ENCODE measurements at places on chromosomes 3 and 15.

DNA sequence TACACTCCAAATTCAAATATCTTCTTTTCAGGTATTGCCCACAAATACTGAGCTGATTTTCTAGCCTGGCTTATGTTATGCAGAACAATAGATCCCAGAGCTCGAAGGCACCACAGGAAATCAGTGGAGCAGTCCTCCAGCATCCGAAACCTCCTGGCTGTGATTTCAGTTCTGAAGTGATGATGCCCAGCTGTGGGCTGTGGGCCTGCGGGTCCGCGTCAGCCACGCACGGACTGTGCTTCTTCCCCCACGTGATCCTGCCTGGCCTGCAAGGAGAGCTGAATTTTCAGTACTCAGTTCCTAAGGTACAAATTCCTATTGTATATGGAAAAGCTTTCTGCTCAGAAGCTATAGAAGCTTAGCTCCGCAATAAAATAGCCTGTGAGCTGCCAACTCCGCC lies 96.2 kb downstream of the OCA2 start:
- DNase-seq, result no peak

DNA sequence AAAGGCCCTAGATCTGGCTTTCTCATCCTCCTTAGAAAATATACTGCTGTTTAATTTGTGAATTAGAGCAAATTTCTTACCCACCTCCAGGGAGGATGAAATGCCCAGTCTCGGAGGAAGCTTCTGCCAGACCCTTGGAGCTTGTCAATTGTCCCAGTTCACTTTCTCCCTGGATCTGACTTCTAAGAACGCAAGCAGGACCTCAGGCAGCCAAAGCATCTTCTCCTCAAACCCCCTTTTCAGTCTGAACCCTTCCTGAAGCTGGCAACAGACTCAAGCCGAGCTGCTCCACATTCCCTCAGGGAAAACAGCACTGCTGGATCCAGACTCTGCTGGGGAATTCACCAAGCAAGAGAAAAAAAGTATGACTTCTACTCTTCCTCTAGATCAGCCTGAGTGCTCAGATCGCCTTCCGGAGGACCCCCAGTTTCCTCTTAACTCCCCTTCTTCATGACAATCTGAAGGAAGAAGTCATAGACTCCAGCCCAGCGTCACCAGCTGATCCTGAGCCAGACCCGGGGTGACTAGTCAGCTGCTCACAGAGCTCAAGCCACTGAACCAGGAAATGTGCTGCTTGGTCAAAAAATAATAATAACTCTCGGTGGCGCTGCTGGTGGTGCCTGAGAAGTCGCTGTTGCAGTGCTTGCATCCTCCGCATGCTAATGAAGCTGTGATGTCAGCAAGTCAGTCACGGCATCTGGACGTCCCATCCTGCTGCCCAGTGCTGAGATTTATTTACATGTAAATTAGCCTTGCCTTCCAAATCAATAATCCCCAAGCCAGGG lies at the start of gene PRICKLE2:
TSS of gene PRICKLE2 (minus strand) at position 641 of the 785 bp plus-strand sequence. CDS start 26,539 bp downstream, outside the sequence.
- no peak for DNase-seq

DNA sequence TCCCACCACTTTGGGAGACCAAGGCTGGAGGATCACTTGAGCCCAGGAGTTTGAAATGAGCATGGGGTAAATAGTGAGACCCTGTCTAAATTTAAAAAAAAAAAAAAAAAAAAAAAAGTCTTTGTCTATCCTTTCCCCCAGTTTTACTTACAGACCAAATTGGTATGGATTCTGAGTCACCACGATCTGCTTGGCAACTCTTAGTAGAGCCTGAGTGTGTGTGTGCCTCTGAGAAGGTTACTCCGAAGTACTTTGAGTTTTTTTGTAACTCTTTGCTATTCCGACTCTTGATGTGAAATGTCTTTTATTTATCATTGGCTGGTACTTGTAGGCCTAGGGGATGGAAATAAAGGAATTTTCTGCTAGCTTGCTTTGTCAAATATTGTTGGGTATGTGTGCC lies 63.3 kb downstream of the RBM6 start:
- no peak for DNase-seq

- no peak for DNase-seq
Measured at GRCh38 chr15:82231842-82232241, 30.7 kb downstream of the EFL1 start.

DNA sequence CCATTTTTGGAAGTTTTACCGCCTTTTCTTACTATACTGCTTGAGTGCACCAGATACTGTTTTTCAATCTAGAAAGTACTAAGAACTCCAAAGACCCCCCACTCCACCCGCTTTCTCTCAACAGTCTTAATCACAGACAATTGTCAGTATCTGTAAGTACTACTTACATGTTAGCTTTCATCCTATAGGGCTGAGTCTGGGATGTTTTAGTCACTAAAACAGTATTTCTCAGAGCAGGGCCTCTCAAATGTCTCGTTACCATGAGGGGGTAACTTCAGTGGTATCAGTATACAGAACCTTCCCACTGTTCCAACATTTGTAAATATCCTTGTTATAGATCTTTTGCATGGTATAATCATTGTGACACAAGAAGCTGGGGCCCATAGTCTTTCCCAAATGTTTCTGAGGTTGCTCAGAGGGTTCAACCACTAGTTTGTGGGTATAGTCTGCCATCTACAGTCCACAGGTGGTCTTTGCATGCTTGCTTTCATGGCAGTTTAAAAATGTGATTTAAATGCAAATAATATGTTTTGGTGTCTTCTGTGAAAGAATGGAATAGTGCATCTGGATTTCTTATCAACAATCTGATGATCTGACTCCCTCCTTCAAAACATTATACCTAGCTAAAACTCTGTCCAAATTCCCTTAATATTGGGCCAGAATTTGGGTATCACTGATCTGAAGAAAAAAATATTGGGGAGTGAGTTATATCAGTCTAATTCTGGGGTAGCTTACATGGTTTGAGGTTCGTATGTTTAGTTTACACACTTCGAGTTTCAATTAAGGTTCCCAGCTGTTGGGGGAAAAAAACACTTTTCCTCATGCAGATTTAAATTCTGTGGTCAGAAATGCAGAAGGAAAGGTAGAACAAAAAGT lies 18.0 kb upstream of the DNAJC13 start:
- peak; percentile 61 for DNase-seq

DNA sequence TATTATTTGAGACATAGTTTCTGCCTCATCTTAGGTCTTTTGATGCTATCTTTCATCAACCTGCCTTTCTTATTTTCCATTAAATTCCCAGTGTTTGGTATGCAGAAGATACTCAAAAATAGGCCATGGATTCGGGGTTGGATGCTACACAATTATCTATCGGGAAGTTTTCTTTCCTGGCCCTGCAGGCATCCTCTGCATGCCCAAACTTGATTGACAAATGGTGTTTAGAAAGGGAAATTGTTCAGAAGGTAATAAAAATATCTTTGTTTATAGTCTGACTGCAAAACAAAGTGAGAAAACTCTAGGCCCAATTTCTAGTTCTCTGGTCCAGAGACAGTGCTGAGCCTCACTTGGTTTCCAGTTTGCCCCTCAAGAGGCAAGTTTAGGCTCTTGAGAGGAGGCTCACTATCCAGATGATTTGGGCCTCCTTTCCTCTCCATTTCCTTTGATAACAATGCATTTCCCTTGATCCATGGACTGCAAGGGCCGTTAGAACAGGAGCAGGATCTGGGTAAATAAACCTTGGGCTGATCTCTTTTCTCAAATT lies 157.1 kb upstream of the DPH6 start:
- no peak for DNase-seq

DNA sequence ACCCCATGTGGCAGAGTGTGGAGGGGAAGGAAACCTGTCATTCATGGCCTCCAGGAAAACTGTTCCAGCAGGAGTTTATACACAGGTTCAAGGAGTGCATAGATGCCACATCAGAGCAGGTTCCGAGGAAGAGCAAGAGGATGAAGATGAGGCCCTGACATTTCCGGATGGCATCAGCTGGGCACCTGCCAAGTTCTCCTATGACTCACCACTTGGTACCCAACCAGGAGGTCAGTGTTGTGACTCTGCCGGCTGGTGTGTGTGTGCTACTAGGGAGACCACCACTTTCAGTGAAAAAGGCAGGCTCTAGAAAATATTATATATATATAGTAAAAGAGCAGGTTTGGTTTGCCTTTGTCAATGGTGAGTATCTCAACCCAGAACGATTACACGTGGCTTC lies 69.3 kb downstream of the NTRK3 start:
- no peak for DNase-seq

GRCh38 chr15:22778796-22779195 lies 7.6 kb upstream of the NIPA1 start:
- DNase-seq, result no peak

GRCh38 chr3:56725175-56725574 lies 42.1 kb upstream of the TASOR start:
- DNase-seq, result no peak

DNA sequence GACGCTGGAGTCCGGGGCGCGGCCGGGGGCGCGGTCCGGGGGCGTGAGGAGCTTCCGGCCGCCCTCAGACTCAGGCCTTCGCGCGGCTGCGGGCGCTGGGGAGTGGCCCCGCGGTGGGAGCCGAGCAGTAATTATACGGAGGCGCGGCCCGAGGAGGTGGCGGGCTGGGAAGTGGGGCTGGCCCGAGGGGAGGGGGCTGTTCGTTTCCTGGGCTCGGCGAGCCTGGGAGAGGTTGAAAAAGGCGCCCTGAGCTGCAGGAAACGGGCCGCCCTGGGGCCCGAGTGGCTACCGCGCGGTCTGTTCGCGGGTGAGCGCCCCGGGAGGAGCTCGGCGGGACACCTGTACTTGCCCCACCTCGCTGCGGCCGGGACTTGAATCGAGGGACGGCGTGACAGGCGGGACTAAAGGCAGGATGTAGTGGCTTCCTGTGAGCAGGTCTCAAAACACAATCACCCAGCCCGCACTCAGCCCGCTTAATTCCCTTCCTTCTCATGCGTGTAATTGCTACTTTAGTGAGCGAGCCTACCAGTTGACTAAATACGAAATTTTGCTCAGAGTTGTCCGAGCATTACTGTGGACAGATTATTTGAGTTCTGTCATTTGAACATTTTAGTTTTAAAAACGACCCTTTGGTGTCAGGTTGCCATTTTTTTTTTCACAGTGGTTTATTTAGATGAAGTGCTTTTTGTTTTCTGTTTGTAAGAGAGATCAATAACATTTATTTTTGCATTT lies 860 bp downstream of the RASA2 start:
- peak; percentile 94 for DNase-seq

DNA sequence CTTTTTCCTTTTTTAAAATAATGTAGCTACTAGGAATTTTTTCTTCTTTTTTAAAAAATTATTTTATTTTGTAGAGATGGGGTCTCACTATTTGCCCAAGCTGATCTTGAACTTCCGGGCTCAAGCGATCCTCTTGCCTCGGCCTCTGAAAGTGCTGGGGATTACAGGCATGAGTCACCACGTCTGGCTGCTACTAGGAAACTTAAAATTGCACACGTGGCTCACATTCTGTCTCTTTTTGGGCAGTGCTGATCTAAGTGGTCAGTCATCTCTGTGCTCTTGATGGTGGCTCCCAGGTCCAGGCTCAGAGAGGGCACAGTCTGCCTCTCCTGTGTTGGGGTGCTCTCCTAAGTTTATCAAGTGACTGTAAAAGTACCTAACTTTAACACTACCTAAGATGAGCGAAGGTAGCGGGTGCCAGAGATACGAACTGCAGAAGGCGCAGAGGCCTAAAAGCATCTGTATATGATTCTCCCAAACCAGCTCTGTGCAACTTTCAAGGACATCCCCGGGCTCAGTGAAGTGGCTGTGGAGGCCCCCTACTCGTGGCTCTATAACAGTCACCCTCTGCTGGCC lies 52.9 kb upstream of the SEC13 start:
- no peak for DNase-seq

DNA sequence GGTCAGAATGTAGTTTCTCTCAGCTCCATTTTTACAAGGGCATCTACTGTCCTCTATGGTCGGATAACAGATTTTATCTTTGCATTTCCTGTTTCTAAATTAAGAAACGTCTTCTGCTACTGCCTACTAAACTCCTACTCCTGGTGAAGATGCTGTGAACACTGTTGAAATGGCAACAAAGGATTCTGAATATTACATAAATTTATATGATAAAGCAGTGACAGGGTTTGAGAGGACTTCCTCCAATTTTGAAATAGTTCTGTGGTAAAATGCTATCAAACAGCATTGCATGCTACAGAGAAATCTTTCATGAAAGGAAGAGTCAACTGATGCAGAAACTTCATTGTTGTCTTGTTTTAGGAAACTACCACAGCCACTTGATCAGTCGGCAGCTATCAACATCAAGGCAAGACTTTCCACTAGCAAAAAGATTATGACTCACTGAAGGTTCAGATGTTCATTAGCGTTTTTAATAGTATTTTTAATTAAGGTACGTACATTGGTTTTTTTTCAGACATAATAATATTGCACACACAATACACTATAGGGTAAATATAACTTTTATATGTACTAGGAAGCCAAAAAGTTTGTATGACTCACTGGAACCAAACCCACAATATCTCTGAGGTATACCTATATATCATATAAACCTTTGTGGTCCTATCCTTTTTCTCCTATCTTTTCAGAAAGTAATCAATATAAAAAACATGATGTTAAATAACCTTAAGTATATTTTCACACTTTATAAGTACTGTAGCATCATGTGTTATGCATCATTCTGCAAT lies 156.1 kb downstream of the STAG1 start:
- no peak for DNase-seq

GRCh38 chr15:89333959-89334509 lies 590 bp downstream of the POLG start:
- no peak for DNase-seq

- no peak for DNase-seq
Measured at GRCh38 chr3:184734903-184735701, 23.2 kb upstream of the MAGEF1 start.

- DNase-seq, result no peak
Measured at GRCh38 chr3:129224984-129225393, 24.4 kb upstream of the COPG1 start.

- peak; percentile 26 for DNase-seq
Measured at GRCh38 chr3:15629860-15630597, 28.5 kb downstream of the BTD start.

DNA sequence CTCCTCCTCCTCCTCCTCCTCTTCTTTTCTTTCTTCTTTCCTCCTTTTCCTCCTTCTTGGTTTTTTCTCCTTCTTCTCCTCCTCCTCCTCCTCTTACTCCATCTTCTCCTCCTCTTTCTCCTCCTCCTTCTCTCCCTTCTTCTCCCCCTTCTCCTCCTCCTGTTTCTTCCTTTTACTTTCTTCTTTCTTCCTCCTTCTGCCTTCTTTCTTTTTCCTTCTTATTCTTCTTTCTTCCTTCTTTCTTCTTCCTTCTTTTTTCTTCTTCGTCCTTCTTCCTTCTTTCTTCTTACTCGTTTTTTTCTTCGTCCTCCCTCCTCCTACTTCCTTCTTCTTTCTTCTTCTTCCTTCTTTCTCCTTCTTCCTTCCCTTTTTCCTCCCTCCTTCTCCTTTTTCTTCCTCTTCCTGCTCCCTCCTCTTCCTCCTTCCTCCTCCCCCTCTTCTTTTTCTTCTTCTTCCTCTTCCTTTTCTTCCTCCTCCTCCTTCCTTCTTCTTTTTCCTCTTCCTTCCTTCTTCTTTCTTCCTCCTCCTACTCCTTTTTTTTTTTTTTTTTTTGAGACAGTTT lies 92.1 kb downstream of the SLMAP start:
- DNase-seq, result no peak

- peak; percentile 53 for DNase-seq
Measured at GRCh38 chr15:68821190-68821840, 620 bp upstream of the ANP32A start.

DNA sequence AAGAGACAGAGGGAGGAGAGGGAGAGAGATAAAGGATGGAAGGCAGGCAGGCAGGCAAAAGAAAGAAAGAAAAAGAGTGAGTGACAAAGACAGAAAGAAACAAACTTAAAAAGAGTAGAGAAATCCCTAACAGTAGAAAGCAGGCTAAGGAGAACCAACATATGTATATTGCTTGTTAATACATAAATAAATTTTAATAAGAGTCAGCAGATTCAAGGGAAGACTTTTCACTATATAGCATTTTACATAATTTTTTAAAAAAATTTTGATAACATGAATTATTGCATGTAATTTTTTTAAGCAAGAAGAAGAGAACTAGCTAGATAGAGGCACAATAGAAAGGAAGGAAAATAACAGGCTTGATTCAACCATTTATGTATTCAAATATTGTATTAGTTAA lies 291.6 kb downstream of the KCNH8 start:
- DNase-seq, result no peak

Measured in NCI-H1105 treated with DMSO at 0.1 percent for 48 hours (cell line).